RPMI7951 (cell line): ENCODE measurements at places on chromosomes 5 and 9. TPM values are rescaled to one million over a fixed set of nuclear protein-coding genes. Genes with fewer than 3 reads are reported as not detected.
A peak's percentile ranks its signal among the peaks of the same experiment; 100 is the strongest.

The IL13 gene
- total RNA-seq, result not detected in 2 replicates

- DNase-seq, result peak; percentile 79
Observed at GRCh38 chr9:90301277-90301653, 341.4 kb downstream of the DIRAS2 start.

The LCN12 gene
- not detected in 2 replicates for total RNA-seq

- peak; percentile 81 for DNase-seq
Observed at GRCh38 chr5:43007246-43007910, 32.7 kb downstream of the ANXA2R start.
